ENCODE measurements at places on chromosomes 2 and 18.

GRCh38 chr18:22865354-22866116, 67.6 kb upstream of the RBBP8 start:
- no peak for DNase-seq

DNA sequence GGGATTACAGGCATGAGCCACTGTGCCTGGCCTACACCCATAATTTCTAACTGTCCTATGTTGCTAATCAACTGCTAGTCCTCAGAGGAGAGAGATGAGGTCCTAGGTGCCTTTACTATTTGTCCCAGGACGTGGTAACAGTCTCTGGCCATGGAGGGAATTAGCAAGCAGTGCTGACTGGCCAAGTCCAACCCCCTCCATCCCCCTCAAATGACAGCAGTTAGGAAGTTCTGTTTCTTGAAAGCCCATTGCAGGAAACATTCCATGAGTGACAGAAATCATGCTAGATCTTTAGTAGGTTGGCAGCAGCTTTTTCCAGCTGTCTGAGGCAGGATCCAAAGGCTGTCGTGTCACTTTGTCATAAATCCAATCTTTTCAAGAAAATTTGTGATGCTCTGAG, 55.7 kb upstream of the REL start:
- DNase-seq: no peak

DNA sequence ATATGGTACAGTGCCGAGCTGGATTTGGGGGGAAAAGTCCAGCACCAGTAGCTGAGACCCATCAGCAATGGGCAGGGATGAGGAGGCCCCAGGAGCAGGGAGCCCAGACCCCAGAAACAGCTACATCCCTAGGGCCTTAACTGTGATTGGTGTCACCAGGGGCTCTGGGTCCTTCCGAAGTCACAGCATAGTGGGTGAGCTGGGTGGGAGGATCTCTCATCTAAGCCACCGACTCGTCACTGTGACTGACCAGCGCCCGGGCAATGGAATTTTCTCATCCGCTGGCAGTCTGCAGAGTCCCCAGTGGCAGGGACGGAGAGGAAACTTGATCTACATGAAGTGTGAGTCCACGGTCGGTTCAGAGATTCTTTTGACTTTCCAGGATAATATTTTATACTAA, 186.5 kb downstream of the SH3BP4 start:
- DNase-seq: no peak

GRCh38 chr18:58761241-58761969, 90.1 kb downstream of the MALT1 start:
- DNase-seq: no peak

DNA sequence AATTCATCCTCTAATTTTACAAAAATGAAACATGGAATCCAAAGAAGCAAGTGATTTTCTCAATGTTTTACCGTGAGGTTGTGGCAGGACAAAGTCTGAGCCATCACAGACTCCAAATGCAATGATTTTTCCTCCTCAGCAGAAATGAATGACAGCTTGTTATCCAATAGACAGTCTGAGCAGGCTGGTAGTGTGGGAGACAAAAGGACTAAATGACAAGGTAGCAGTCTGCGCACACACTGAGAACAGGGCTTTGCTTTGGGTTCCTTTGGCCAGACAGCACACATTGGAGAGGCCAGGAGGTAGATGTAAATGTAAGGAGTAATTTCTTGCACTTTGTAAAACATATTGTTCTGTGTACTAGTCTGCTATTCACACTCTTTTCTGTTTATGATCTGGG, 50.3 kb upstream of the RGPD4 start:
- DNase-seq: no peak

DNA sequence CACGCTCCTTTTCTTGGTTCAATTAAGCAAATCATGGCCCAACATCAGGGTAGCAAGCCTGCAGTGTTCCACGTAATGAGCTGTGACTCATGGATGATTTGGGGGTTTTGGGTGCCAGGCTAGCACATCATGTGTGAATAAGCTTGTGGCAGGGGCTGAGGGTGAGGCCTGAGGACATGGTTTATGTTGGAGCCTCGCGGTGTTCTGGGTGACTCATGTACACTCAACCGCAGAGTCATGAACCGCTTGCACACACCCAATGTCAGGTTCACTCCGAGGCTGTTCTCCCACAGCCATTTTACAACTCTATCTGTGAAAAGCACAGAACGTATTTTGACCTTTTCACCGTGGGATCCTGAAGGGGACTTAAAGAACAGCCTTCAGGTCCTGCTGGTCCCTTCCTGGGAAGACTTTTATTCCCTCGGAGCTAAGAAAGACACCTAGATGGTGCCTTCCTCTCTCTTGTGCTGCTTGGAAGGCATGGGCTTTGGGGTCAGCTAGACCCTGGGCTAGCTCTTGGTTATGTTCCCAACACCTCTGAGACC, 139.9 kb upstream of the ZEB2 start:
- DNase-seq: peak; percentile 64

GRCh38 chr2:173307293-173307692, 47.4 kb upstream of the CDCA7 start:
- DNase-seq: no peak

DNA sequence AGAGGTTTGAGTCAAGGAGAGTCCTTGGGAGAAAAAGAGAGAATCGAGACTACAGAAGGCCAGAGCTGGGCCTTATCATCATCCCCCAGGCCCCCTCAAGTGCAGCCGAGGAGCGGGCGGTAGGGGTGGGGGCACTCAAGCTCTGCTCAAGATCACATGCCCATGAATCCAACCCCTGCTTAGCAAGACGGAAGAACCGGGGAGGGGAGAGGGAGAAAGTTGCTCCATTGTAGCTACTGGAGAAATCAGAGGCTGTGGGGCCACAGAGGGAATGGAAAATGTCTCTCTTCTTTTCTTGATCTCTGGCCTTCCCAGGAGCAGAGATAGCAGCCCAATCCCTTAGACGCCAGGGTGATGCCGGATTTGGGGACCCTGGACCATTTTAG, 14.6 kb downstream of the SLC4A3 start:
- no peak for DNase-seq

DNA sequence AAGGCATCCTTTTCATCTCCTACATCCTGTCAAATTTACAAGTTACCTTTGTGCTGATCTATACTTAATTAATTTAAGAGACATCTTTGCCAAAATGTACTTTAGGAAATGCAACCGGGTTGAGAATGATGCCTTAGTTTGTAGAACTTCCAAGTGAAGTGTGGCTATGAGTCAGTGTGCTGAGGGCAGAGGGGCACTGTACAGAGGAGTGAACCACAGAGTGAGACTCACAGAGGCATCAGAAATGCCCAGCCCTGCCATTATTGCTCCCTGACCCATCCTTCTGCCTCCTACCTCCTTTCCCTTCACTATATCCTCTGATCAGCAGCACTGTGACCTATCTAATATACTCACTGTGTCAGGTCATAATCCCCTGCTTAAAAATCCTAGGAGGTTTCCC, 320.1 kb downstream of the LRRTM1 start:
- no peak for DNase-seq

GRCh38 chr2:132814651-132815050, 144.6 kb upstream of the LYPD1 start:
- DNase-seq: no peak

DNA sequence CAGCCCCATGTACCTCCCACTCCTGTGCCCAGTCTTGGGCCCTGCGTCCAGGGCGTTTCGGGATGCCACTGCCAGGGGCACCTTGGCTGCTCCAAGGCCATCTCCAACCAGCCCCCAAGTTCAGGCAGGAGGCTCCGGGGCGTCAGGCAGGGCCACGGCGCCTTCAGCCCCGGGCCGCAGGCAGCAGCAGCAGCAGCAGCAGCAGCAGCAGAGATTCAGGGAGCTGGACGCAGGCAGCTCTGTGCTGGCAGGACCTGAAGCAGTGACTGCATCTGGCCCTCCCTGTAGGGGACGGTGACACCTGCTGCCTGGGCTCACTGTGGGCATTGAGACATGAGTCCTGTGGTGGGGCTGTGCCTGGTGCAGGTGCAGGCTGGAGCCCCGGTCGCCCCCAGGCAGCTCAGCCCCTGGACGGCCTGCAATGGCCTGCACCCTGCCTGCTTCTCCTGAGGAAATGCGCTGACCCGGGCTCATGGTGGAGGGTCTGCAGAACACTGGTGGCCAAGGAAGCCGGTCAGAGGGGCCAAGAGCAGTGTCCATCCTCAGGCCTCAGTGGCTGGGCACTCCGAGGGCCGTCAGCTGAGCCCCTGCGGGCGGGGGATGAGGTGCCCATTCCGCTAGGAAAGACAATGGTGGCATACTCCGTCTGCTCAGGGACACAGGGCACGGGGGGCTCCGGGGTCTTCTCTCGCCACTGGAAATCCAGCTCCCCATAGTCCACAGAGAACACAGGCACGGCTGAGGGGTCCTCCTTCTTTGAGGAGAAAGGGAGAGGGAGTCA, 8.0 kb downstream of the PDCD1 start:
- DNase-seq: no peak

GRCh38 chr18:8741532-8741931, 36.2 kb downstream of the MTCL1 start:
- DNase-seq: no peak

- no peak for DNase-seq
Observed at GRCh38 chr2:160575368-160575767, 81.8 kb upstream of the RBMS1 start.

- DNase-seq: no peak
Observed at GRCh38 chr18:11500153-11501122, 109.0 kb upstream of the SLC35G4 start.

- DNase-seq: no peak
Observed at GRCh38 chr2:7523481-7524120, 606.4 kb downstream of the RNF144A start.

DNA sequence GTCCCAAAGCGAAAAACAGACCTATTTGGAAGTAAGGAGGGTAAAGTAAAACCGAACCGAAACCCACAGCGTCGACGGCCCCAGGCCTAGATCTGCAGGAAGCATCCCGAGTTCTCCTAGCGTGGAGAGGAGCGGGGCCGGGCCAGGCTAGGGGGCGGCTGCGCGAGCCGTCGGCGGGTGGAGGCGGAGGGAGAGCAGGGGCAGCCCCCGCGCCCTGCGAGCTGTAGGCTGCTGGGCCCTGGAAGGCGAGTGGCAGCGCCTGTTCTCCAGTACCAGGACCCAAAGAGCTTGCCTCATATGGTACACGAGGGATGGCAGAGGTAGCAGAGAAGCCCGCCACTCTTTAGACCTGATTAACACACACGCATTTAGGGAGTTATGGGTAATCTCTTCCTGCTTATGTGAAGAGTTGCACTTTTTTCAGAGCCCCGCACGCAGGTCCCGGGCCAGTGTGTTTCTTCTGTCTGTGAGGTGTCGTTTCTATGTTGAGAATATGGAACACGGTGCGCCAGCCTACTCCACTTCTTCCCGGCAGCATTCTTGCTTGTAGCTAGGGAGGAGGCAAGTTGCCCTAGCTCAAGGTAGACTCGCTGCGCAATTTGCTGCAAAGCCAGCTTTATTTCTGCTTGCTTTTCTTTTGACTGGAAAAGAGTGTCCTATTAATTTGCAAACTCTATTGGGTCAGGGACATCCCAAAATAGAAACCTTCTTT, 71.1 kb downstream of the ARHGEF33 start:
- no peak for DNase-seq

DNA sequence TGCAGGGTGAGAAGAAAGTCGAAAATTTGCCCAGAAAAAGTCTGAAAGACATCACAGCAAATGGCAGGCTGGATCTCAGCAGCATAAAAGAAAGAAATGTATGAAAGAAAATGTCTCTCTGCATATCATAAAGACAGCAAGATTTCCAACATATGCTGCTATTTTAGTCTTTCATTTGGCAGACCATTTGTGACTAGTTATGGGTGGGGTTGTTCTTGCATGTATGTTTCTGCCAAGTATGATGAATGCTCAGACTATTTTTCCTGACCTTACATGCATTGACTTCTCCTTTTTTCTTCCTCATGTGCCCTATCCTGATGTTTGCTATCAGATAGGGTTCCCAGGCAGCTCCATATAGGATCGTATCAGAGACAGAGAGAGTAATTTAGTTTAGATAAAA, 58.5 kb upstream of the PARD3B start:
- DNase-seq: no peak

DNA sequence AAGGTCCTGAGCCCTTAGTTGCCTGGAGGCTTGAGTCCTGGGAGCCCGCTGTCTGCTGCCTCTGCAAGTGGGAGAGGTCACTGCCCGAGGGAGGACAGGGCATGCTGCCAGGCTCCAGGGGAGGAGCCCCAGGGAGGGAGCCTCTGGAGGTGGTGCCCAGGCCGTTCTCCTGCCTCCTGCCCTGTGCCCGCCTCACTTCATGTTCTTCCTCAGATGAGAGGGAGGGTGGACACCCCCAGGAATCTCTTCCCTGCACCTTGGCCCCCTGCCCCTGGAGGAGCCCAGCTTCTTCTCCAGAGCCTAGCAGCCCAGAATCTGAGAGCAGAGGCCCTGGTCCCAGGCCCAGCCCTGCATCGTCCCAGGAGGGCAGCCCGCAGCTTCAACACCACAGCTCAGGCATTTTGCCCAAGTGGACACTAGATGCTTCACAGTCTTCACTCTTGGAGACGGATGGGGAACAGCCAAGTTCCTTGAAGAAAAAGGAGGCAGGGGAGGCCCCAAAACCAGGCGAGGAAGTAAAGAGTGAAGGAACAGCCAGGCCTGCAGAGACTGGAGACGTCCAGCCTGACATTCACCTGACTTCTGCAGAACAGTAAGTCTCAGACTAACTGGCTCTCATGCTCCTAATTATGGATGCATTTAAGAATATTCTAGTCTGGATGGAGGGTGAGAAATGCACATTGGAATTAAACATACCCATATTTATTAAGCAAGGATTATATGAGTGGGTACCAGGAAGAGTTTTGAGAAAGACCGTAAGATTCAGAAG, 12.1 kb downstream of the PSD4 start:
- no peak for DNase-seq

DNA sequence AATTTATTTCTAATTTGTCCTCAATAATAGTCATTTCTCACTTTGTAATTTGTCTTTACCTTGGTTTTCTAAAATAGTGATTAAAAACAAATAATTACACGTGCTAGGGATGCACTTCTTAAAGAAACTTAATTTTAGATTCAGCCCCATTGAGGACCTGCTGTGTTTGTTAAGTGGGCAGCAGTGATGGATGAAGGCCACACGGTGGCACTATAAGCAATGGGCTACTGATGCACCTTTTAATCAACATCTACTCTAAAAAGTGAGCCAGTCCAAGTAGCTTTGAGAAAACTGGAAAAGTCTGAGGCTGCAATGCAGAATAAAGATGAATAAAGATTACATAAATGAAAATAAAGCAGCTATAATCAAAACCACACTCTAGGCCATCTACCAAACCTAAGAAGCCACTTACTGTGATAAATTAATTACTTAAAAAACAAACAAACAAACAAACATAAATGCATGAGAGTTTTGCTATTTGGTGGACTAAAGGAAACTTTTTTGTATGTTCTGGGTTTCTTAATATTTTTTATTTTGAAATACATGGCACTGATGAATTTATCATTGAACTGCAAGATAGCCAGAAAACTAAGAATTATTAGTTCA, 89.3 kb downstream of the PDE11A start:
- no peak for DNase-seq

DNA sequence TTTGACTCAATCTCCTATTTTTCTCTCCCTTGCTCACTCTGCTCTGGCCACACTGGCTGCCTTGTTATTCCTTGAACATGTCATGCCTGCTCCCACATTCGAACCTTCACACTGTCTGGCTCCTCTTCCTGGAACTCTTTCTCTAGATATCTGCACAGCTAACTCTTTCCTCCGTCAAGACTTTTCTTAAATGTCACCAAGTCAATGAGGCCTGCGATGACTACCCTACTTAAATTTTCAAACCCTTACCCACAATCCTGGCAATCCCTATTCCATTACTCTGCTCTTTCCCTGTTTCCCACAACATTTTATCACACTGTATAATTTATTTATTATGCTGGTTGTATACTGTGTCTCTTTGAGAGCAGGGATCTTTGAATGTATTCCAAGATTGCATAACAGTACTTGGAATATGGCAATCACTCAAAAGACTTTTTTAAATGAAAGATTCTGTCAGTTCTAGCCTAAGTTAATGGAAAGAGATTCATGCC, 206.2 kb downstream of the SRBD1 start:
- DNase-seq: no peak
